ENCODE measurements at places on chromosomes 3 and 15.

GRCh38 chr3:17179381-17180205 lies 294.8 kb downstream of the PLCL2 start:
- DNase-seq = peak; percentile 48

DNA sequence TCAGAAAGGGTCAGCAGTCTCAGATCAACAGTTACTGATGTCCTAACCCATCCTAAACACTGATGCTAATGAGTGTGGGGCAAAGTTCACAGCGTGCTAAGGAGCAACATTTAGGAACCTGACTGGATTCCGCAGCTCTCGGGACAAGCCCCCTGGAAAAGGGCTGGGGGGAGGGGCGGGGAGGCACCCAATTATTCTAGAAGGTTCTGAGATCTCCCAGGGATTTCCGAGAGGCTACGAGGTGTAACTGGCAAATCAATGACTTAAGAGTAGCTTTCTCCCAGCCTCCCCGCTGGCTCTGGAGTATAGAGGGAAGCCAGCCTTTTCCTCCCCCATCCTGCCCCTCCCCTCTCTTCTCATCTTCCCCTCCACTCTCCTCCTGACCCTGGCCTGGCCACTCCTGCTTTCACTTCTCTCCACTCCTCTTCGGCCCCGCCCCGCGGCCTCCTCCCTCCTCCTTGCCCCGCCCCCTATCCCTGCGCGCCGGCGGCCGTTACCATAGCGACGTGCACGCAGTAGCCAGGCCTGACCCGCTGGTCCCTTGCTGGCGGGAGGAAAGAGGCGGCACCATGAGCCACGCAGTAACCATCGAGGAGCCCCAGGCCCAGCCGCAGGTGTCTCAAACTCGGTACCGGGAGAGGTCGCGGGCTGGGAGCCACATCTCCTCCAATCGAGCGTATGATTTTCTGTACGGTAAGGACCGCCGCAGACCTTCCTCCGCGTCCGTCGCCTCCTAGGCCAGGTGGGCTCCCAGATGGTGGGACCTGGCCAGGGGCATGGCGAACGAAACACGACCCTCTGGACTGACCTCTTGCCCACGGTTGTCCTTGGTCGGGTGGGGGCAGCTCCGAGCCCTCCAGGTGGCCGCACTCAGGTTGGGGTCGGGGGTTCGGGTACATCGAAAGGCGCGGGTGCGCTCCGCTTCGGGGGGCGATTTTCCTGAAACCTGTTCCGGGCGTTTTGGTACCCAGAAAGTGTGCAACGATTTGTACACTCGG lies at the start of gene CFAP91:
CFAP91 (plus strand) TSS at position 493 of the 998 bp plus-strand sequence; CDS start at position 570, 77 bp downstream.
- DNase-seq = peak; percentile 86

DNA sequence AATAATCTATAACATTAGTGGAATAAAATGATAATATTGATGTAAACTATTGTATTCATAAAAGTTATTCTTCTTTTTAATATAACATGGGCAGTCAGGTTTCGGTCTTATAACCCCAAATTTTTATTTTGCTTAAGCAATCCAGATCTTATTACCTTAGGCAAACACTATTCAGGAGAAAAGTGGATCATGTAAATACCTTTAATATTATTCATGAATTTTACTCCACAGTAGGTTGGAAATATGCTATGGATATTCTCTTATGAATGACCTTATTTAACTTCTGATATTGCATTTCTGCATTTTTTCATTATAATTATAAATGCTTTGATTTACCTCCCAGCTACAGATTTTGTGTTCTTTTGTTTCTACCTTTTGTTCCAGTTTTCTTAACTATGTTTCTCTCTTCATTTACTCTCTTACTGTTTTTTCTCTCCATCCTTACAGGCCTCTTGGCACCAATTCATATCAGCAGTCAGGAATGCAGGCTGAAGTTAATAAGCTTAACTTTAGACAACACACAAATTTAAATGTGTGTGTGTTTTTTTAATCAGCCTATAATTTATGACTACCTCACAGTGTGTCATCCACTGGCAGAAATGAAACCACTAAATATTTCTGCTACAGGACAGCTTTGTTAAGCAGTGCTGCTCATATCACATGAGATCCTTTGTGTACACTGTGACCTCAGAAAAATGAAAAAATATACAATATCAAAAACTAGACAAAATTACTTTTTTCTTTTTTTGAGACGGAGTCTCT lies 111.0 kb downstream of the NSUN3 start:
- DNase-seq = no peak

GRCh38 chr3:185959609-185960521 lies 22.1 kb upstream of the TRA2B start:
- DNase-seq = no peak

DNA sequence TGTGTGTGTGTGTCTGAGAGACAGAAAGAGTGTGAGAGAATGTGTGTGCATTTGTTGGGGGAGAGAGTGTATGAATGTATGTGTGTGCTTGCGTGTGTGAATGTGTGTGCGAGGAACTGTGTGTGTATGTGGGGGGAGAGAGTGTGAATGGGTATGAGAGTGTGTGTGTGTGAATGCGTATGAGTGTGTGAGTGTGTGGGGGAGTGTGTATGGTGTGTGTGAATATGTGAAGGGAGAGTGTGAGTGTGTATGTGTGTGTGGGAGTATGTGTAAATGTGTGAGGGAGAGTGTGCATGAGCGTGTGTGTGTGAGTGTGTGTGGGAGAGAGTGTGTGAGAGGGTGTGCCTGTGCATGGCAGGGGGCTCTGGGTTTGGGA lies 79.8 kb upstream of the ABHD17C start:
- no peak for DNase-seq

DNA sequence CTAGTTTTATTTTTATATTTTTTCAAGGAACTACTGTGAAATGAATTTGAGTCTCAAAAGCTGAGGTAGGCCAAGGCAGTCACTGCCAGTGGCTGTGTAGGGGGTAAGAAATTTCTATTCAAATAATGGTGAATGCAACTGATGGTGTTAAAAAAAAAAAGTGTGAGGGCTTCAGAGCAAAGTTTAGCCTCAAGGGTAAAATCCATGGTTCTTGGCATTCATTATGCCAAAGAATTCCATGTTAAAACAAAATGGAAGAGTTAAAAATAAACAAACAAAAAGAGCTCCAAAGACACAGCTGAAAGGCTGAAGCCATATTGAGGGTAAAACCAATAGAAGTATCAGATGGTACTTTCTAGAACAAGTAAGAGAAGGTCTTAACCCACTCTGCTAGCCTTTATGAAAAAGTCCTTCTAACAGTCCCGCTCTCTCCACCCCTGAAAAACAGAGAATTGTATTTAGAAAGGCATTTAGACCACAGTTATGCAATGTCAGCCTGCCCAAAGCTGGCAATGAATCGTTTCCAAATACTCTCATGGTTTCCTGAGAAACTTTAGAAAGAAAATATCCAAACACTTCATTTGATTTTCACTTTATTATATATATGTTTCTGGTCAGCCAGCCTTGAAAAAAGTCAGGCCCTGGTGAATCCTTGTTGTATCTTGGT lies 158.4 kb upstream of the GMNC start:
- no peak for DNase-seq

DNA sequence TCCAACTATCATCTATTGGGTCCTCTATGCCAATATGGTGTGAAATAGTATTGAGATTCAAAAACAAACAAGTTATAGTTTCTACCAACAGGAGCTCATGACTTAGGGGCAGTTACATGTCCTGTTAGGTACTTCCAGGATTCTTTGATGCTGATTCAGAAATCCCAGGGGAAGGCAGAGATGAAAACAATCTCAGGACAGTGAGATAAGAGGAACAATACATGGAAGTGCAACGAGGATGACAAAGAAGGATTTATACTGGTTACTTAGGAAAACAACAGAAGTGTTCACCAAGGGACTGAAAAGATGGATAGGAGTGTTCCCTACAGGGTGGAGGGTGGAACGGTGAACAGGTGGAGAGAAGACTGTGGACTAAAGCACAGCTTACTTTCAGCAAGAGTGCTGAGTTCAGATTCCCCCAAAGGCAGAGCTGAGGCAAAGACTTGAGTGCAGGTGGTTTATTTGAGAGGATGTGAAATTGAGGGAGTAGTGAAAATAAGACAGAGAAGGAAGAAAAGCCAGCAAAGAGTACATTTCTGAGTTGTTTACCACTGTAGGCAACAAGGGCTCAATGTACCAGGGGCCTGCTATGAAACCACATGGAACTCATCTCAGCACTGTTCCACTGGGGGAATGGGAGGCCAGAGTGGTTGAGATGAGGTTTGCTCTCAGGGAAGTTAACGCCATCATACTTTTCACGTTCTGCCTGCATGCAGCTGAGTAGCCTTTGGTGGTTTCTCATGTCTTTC lies 68.1 kb downstream of the TRIM69 start:
- no peak for DNase-seq

DNA sequence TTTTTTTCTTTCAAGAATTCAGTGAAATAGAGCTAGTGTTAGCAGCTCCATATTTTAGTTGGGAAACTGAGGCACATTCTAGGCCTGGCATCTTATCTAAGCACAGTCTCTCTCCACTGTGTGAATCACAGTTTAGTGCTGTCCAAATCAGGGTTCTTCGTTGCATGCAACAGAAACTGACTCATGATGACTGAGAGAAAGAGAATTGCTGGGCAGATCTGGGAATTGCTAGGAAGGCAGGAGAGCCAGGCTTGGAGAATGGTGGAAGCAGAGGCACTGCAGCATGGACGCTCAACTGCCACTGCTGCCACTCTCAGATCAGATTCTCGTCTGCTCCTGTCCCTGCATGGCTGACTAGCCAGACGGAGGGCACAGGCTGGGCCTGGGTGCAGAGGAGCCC lies 40.7 kb upstream of the CHST2 start:
- DNase-seq = no peak

DNA sequence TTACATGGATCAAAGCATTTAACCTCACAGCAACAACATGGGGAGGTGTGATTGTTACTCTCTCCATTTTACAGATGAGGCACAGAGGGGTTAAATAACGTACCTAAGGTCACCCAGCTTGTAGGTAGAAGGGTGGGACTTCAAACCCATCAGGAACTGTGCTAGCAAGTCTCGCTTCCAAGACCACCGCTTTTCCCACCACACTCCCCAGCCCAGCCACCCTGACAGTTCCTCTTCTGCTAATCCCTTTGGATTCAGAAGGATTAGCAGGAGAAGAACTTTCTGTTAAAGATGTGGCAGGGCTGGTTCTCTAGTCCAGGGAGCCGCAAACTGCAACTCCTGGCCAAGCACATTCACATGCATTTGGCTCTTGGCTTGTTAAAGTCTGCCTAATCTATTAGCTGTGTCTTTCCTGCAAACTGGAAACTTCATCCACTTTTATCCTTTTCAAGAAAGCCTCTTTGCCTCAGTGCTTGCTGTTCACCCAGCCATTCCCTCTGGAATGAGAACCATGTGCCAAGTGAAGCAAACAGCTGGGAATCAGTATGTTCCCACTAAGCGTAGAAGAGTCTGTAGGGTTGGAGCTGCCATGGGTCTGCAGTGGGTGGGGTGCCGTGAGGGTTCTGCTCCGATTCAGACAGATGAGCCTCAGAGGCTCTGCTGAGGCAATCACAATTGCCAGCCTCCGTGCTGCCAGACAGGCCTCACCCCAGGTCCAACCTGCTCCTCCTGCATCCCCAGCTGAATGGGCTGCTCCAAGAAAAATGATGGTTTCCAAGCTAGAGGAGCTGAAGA lies 44.6 kb downstream of the POMGNT2 start:
- DNase-seq = no peak

GRCh38 chr3:1551741-1552140 lies 458.9 kb downstream of the CNTN6 start:
- no peak for DNase-seq

- DNase-seq = no peak
These were observed 85.3 kb downstream of the LRRK1 start for GRCh38 chr15:101004500-101004899.

DNA sequence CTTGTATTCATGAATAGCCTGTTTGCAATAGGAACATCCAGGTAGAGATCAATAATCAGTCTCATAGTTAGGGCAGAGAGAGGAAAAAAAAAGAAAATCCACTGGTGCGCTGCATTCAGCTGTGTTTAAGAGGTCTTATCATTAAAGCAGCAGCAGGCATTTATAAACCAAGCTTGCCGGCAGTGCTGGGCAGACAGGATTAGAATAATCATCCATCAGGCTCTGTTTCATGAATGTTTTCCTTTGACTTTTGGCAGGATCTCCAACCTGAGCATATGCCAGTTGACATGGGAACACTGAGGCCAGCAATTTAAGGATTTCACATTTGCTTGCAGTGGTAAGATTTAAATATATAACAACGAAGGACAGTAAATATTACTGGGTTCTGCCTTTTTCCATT lies 305.2 kb upstream of the SEMA6D start:
- no peak for DNase-seq

DNA sequence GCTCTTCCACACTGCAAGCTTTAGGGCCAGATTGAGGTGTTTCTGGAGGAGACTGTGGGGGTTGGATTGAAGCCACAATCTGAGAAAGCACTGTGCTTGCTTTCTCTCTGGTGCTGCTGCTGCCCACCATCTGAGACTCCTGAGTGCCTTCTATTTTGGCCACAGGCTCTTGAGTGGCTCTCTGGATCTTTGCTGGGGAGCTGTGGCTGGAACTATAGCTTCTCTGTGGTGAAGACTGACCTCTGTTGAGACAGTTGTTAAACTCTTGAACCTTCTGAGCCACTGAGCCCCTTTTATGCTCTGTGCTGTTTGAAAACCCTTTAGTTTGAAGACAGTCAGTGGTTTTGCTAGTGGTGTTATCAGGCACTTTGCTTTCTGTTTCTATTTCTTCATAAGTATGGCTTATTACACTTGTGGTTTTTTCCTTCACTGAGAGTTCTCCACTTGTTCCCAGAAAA lies 108.7 kb upstream of the TSPAN3 start:
- DNase-seq = no peak

GRCh38 chr3:153973722-153974265 lies 147.4 kb upstream of the ARHGEF26 start:
- no peak for DNase-seq

GRCh38 chr15:31485431-31485830 lies 158.8 kb downstream of the KLF13 start:
- no peak for DNase-seq

DNA sequence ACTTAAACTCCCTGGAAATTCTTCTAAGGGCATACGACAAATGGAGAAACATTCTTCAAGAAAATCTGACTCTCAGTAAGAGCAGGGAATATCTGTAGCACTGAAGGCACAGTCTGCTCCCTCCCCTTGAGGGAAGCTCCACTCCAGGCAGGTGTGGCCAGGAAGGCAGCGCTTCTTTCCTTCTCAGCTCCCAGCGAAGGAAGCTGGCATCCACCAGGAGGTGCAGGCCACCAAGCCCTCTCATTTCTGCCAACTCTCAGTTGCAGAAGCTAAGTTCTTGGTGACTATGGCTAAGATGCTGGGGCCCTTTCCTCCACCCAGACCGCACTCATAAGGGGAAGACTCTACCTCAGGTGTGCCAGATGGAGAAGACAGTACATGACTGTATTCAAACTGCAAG lies 37.7 kb upstream of the SLC41A3 start:
- no peak for DNase-seq

DNA sequence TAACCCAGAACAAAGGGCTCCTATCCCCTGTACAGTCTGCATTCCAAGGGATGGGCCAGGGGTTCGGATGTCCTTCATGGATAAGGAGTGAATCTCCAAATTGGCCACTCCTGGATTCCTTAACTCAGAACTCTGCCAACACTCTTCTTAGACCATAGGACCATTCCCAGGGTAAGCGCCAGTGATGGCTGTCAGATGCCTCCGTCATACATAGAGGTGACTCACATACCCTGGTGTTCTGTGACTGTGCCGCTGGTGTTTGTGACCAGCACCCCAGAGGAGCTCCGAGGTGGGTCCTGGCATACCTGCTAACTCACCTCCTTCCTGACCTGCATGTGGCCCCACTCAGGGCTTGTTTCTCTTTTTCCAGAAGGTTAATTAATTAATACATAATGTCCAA lies 134.7 kb downstream of the KLF13 start:
- DNase-seq = no peak

- no peak for DNase-seq
These were observed 130.4 kb downstream of the SUCLG2 start for GRCh38 chr3:67524046-67524445.

- no peak for DNase-seq
These were observed 573.4 kb downstream of the NAALADL2 start for GRCh38 chr3:175432376-175433025.

Data from CD4-positive, alpha-beta T cell treated with Interleukin-2 at 100 ng/mL for 4 hours (primary cell).